GM12878 (cell line): ENCODE measurements at places on chromosomes 1 and 21.
A peak's percentile ranks its signal among the peaks of the same experiment; 100 is the strongest.

GRCh38 chr1:54371038-54371941 is 34.9 kb downstream of the SSBP3 start:
- DNase-seq = no peak

DNA sequence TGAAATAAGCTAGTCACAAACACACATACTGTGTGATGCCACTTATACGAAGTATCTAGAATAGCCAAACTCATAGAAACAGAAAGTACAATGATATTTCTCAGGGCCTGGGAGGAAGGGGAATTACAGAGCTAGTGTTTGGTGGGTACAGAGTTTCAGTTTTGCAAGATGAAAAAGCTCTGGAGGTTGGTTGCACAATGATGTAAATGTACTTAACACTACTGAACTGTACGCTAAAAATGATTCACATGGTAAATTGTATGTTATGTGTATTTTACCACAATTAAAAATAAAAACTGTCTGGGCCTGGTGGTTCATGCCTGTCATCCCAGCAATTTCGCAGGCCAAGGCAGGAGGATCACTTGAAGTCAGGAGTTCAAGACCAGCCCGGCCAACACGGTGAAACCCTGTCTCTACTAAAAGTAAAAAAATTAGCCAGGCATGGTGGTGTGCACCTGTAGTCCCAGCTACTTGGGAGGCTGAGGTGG is 15.3 kb upstream of the FHAD1 start:
- peak; percentile 95 for DNase-seq

- DNase-seq = no peak
Observed at GRCh38 chr1:58881471-58881994, 97.7 kb upstream of the JUN start.

GRCh38 chr1:91381844-91382243 is 22.8 kb downstream of the HFM1 start:
- DNase-seq = no peak

GRCh38 chr1:89807983-89808382 is 12.8 kb upstream of the LRRC8D start:
- no peak for DNase-seq

GRCh38 chr1:171017426-171017825 is 73.3 kb upstream of the FMO3 start:
- no peak for DNase-seq
